ENCODE measurements at places on chromosomes 3 and 15. TPM values are rescaled to one million over a fixed set of nuclear protein-coding genes. Genes with fewer than 3 reads are reported as not detected.

- DNase-seq: no peak
- H3K27ac ChIP-seq: no peak overlapping the region
- H3K4me3 ChIP-seq: no peak overlapping the region
- no peaks in the 10 kb centered on the region for H3K36me3 ChIP-seq
- no peaks in the 10 kb centered on the region for H3K4me1 ChIP-seq
Observed at GRCh38 chr3:65481085-65481484, 557.6 kb downstream of the MAGI1 start.

DNA sequence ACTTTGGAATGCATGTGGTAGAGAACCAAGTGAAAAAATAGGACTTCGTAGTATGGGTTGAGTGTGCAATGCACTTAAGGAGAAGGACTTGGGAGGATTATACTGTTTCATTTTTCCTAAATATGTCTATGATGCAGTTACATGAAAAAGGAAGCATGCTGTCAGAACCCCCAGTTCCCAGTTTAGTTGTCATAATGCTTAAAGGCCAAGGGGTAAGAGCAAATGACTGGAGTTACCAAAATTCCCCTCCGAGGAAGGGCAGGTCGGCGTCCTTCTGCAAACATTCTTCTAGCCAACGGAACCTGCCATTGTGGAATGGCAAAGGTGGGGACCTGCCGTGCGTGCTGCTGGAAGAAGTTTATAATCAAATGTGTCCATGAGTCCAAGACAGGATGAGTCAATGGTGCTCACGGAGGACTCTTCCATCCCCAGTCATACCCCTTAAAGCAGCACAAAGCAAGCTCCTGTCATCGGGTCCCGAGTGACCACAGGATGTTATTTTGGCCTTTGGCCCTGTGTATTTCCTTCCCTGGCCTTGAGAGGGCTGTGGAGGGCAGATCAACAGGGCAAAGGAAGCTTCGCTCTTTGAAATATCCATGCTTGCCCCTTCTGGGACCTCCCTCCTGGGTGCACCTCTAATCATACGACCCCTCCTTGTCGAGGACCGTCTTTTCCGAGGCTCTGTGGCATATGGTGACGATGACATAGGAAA is 93.2 kb downstream of the SLCO3A1 start:
- no peaks in the 10 kb centered on the region for H3K36me3 ChIP-seq
- no peak overlapping the region for H3K4me3 ChIP-seq
- H3K4me1 ChIP-seq: peaks cover 18% of the 10 kb centered on the region
- H3K27ac ChIP-seq: no peak overlapping the region
- H3K27me3 ChIP-seq: no peaks in the 10 kb centered on the region

- H3K27me3 ChIP-seq: no peaks in the 10 kb centered on the region
- H3K27ac ChIP-seq: no peak overlapping the region
- no peak overlapping the region for H3K4me3 ChIP-seq
- H3K36me3 ChIP-seq: no peaks in the 10 kb centered on the region
Observed at GRCh38 chr3:61425356-61425755, 136.0 kb upstream of the PTPRG start.

GRCh38 chr3:15558581-15558980 is 37.1 kb upstream of the COLQ start:
- no peak overlapping the region for H3K4me3 ChIP-seq
- H3K4me1 ChIP-seq: no peaks in the 10 kb centered on the region
- H3K36me3 ChIP-seq: peaks cover 27% of the 10 kb centered on the region
- DNase-seq: no peak

DNA sequence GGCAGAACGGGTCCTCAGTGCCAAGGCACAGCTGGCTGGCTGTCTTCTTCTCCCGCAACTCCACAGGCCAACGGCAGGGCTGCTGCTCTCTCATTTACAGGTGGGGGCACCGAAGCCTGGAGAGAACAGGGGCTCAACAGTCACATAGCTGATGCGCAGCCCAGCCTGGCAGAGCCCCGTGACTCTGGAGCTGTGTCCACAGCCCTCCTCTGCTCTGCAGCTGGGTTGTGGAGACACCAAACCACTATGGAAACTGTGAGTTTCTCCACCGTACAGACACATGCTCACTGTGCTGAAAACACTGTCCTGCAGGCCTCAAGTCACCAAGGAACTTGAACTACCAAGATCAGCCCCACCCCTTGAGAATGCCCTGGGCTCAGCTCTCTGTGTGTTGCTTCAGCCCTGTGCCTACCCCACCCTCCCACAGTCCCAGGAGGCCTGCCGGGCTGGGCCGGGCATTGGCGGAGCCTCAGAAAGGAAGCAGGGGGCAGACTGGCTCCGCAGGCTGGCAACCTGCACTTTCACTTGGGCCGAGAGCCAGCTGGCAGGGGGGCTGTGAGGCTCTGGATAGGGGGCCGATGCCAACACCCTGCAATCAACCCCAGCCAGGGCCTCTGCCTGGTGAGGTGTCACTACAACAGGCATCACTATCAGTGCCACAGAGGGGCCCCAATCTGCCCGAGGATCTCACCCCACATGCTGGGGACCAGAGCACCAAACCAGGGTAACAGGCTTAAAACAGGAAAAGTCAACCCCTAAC is 113.7 kb upstream of the RPL32 start:
- no peak for DNase-seq
- H3K4me1 ChIP-seq: peaks cover 15% of the 10 kb centered on the region
- H3K27me3 ChIP-seq: no peaks in the 10 kb centered on the region

DNA sequence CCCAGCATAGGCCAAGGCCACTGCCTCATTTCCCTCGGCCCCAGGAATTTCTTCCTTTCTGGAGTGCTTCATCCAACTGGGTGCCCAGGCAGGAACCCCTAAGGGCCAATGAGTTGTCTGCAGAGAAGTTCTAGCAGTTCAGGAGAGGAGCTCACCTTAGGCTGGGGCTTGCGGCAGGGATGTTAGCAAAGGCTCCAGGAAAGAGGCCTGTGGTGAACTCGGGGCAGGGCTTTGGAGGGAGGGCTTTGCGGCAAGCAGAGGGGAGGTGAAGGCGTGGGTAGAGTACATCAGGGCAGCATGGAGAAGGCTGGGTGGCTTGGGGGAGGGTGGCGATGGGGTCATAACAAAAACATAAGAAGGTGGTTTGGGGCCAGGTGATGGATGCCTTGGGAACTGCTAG is 1.1 kb downstream of the GHRL start:
- no peak overlapping the region for H3K27ac ChIP-seq
- H3K4me1 ChIP-seq: peaks cover 17% of the 10 kb centered on the region
- H3K27me3 ChIP-seq: no peaks in the 10 kb centered on the region
- DNase-seq: no peak
- peaks cover 46% of the 10 kb centered on the region for H3K36me3 ChIP-seq

Gene TMEM108
- polyA plus RNA-seq: 0.50 TPM

Measured in thymus (tissue), 14 donors.